ENCODE measurements at places on chromosomes 2 and 18.

DNA sequence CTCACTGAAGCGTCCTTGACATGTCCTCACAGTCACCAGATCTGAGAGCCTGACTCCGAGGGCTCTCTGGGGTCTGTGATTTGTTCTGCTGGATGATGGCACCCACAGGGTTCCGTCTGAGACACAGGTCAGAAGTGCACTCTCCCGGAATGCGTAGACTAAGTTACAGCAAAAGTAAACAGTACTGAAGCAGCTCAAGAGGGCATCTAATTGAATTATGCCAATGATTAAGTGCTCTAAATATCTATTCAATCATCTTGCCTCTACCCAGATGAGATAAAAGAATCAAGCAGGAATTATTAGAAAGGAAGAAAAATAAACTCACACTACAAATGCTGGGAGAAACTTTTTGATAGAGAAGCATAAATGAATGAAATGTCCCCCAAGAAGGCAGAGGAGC lies 544.1 kb downstream of the SOX11 start:
- no peak for DNase-seq

GRCh38 chr2:1802469-1803216 lies 58.3 kb upstream of the PXDN start:
- DNase-seq = no peak

GRCh38 chr2:163601377-163601776 lies 134.4 kb downstream of the FIGN start:
- no peak for DNase-seq

DNA sequence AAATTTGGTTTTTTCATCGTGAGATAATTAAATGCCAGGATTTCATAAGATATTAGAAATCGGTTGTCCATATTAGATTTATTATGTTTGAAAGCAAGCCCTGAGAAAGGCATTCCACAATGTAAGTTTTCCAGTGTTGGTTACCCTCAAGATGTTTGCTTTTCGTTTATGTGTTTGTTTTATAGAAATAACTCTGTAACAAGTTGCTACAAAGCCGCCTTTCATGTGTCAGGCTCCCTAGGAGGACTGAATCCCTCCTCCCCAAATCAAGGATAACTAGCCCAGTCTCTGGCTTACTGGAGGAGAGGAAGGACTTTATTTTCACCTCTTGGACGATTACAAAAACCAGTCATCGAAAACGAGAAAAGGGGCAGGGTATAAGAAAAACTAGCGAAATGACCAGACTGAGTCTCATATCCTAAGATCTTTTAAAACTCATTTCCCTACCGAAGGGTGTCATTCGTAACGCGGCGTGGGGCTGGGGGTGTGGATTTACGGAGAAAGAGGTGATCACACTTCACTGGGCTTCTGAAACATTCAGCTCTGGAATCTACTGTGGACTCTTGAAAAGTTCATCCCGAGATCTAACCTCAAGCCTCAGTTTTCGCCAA lies 1.0 kb upstream of the PEX13 start:
- DNase-seq = peak; percentile 10

GRCh38 chr2:109127556-109127955 lies 1.4 kb upstream of the SH3RF3 start:
- DNase-seq = no peak

DNA sequence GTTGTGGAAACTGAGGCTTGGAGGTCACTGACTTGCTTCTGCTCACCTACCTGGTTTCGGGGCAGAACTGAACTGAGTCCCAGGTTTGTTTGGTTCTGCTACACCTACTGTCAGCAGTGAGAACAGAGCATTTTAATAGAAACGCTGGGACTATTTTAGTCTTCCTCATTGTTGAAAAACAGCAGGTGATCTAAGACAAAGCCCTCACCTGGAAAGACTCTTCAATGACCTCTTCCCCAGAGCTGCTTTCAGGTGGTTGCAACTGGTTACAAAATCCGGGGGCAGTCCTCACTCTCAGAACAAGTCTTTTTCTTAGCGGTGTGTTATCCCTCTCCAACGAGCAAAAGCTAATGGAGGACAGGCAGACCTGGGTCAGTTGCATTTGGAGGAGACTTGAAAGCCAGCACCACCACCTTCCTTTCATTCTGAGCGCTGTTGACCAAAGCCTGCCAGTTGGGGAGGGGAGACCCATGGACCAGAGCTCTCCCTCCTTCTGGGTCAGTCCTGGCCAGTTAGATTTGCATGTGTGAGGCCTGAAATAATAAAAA lies 217.0 kb downstream of the NCK2 start:
- DNase-seq = no peak

GRCh38 chr2:232530626-232531260 lies 4.8 kb downstream of the CHRND start:
- peak; percentile 21 for DNase-seq

- DNase-seq = no peak
Measured at GRCh38 chr2:66867063-66867441, 432.1 kb downstream of the MEIS1 start.

GRCh38 chr18:23095463-23095862 lies 39.8 kb upstream of the CABLES1 start:
- no peak for DNase-seq

GRCh38 chr2:163719331-163719730 lies 16.5 kb downstream of the FIGN start:
- DNase-seq = no peak

GRCh38 chr18:39685303-39685902 lies 2119.8 kb upstream of the CELF4 start:
- DNase-seq = no peak

- DNase-seq = no peak
Measured at GRCh38 chr2:137228566-137228965, 463.2 kb downstream of the THSD7B start.

DNA sequence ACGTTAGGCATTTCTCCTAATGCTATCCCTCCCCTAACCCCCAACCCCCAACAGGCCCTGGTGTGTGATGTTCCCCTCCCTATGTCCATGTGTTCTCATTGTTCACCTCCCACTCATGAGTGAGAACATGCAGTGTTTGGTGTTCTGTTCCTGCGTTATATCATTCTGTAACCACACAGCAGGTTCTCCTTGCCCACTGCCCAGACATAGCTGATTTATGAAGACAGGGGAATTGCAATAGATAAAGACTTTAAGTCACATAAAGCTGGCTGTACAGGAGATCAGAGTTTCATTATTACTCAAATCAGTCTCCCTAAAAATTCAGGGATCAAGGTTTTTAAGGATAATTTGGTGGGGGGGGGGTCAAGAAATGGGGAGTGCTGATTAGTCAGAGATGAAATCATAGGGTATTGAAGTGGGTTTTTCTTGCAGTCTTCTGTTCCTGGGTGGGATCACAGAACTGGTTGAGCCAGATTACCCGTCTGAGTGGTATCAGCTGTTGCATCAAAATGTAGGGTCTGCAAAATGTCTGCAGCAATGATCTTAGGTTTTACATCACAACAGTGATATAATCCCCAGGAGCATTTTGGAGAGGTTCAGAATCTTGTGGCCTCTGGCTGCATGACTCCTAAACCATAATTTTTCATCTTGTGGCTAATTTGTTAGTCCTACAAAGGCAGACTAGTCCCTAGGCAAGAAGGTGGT lies 392.1 kb upstream of the KCNJ3 start:
- DNase-seq = no peak
